Pancreas (tissue), 10 donors: ENCODE measurements at places on chromosomes 7 and 10.
A peak's percentile ranks its signal among the peaks of the same experiment; 100 is the strongest.

DNA sequence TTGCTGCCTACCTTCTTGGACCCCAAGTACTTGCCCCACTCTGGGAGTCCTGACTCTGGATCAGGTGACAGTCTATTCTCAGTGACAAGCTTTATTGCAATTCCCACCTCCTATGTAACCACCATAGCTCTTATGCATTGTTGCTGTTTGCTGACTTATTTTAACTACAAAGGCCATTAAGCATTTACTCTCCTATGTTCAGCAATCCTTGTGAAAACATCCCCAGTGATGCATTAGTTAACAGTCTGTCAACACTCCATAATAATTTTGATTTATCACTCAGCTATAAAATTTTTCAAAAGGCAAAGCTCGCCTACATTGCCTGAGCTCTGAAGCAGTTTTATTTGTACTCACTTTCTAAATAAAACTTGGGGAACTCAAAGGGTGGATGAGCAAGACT is 871.8 kb upstream of the SORCS1 start:
- no peak overlapping the region for H3K4me3 ChIP-seq
- no peak for DNase-seq
- no peaks in the 10 kb centered on the region for H3K36me3 ChIP-seq
- H3K27me3 ChIP-seq: no peaks in the 10 kb centered on the region
- H3K27ac ChIP-seq: no peak overlapping the region

- no peak overlapping the region for H3K4me3 ChIP-seq
- DNase-seq: no peak
- H3K27me3 ChIP-seq: no peaks in the 10 kb centered on the region
- H3K36me3 ChIP-seq: no peaks in the 10 kb centered on the region
- H3K27ac ChIP-seq: no peak overlapping the region
Observed at GRCh38 chr7:82700741-82701140, 257.2 kb upstream of the CACNA2D1 start.

DNA sequence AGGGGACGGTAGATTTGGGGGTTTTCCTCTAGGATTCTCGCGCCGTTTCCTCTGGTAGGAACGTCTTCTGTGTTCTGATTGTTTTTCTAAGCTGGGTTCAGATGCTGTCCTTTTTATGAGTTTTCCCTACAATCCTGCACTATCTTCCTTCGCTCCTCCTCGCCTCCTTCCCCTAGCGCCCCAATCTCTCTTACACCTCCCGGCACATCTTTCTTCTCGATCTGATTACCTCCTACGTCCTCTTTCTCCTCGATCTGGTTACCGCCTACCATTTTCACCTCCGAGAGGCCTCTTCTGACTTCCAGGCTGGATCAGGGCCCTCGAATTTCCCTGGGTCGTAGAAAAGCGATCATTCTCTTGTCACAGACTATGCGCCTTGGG is 413 bp downstream of the BUD31 start:
- H3K27ac ChIP-seq: peak overlapping the region; percentile 99
- H3K4me1 ChIP-seq: peaks cover 17% of the 10 kb centered on the region
- peak overlapping the region; percentile 100 for H3K4me3 ChIP-seq
- H3K36me3 ChIP-seq: no peaks in the 10 kb centered on the region
- no peak for DNase-seq
- no peaks in the 10 kb centered on the region for H3K27me3 ChIP-seq

DNA sequence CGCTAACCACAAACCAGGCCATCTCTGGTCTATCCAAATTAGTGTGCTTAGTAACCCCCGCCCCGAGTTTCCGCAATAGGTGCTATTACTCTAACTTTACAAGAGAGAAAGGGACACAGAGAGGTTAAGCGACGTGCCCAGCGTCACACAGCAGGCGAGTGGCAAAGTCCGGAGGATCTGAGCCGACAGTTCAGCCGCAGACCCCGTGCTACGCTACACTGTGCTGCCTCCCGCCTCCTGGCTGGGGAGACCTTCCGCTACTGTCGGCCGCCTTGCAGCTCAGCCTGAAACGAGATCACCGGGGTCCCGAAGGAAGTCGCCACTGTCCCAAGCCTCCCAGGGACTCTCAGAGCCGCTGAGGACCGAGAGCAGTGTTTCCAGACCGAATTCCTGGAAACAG is 799 bp downstream of the INTS1 start:
- H3K27me3 ChIP-seq: no peaks in the 10 kb centered on the region
- H3K4me3 ChIP-seq: peak overlapping the region; percentile 100
- no peak overlapping the region for H3K27ac ChIP-seq
